ENCODE measurements at places on chromosomes 11 and 22.
A peak's percentile ranks its signal among the peaks of the same experiment; 100 is the strongest.

- no peak for DNase-seq
Observed at GRCh38 chr11:99534812-99535211, 514.1 kb downstream of the CNTN5 start.

GRCh38 chr11:75422248-75423231 is 10.5 kb downstream of the KLHL35 start:
- no peak for DNase-seq

DNA sequence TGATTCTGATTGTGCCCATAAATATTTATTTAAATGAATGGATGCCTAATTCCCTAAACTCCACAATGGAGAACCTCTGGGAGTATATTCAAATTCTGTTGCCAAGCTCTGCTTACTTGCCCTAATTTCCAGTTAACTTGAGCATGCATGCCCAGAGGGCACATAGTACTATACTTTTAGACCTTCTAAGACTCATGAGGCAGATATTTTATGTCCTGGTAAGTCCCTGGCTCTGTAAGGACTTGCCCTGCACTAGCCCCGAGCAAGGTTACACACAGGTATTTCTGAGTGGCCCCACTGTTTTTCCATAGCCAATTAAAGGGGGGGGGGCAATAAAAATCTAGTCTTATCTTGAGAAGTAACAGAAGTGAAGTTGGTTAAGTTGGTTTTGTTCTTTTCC is 21.1 kb upstream of the CAPRIN1 start:
- DNase-seq: no peak

- DNase-seq: no peak
Observed at GRCh38 chr11:14374922-14375830, 16.2 kb upstream of the RRAS2 start.

- no peak for DNase-seq
Observed at GRCh38 chr11:74522776-74523175, 29.3 kb upstream of the LIPT2 start.

GRCh38 chr11:2701898-2702434 is 2.2 kb upstream of the KCNQ1OT1 start:
- no peak for DNase-seq

DNA sequence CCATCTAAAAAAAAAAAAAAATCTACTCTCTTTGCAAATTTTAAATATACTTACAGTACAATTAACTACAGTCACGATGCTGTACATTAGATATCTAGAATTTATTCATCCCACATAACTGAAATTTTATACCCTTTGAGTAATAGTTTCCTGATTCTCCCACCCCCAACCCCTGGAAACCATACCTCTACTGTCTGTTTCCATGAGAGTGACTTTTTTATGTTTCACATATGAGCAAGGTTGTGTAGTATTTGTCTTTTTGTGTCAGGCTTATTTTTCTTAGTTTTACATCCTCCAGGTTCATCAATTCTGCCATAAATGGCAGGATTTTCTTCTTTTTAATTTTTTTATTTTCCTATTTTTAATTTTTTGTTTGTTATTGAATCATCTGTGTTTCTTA is 3.2 kb downstream of the HBB start:
- DNase-seq: no peak

DNA sequence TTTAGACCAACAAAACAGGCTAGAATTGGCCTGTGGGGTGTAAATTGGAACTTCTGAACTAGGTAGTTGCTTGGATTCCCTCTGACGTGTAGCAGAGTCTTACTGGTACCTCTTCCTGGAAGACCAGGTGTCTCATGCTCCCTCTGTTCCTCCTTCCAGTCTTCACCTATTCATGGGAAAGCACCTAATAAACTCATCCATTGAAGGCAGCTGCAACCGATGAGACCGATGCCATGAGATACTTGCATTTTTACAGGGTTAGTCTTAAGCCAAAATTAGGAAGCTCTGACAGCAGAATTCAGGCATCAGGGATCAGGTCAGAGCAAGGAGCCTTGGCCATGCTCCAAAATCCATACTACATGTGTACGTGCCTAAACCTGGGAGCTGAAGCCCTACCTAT is 13.2 kb upstream of the HEPHL1 start:
- DNase-seq: no peak

DNA sequence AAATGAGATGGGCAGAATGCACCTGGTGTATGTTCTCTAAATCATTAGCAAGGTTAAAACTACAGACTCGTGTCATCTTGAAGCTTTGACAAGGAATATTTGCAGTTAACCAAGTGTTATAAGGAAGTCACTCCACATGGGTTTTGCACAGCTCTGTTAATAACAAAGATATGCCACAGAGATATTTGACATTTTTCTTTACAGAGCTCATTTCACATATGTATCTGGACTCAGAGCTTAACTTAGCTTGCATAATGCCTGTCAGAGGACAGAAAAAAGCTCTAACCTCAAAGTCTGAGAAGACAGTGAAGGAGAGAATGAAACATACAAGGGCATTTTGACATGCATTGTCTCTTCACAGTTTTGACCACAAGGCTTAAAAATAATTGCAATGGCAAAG is 105.5 kb downstream of the C11orf87 start:
- peak; percentile 42 for DNase-seq

GRCh38 chr22:28095316-28096095 is 176.4 kb upstream of the PITPNB start:
- DNase-seq: no peak

DNA sequence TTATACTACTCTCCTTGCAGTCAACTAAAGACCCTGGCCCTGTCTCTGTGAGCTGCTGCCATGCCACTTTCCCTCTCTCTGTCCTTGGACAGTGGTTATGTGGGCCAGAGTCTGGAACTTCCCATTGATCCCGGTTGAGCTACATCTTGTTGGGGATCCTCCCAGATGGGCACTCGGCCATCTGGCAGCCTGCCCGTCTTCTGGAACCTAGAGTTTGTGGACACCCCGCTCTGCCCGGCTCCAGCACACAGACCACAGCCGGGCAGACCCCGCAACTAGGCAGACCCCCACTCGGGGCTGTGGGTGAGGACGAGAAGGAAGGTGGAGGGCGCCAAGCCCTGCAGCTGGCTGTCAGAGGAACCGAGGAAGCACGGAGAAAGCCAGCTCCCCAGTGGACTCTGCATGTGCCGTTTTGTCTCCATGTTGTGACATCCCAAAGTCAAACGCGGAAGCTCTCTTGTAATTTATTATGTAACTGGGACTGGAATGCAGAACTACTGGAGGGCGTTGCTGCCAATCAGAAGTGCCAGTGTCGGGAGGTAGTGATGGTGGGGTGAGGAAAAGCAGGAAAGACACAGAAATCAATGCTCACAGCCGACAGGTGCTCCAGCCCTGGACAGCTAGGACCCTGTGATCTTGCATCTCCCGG is 207.7 kb downstream of the CEP164 start:
- DNase-seq: no peak

DNA sequence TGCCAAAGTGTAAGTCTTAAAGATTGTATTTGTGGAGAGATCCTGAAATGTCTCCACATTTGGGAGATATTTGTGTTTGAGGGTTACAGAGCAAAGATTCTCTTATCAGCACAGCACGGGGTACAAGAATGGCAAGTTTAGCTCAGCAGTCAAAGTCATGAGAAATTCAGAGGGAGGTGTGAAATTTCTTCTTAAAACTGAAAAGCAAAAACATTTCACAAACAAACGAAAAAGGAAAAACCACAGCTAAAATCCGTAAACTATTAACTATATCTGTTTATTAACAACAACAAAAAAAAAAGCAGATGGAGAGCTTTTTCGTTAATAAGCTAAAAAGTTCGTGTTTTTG is 40.9 kb upstream of the ETS1 start:
- DNase-seq: no peak

- DNase-seq: no peak
Observed at GRCh38 chr11:76629116-76629852, 41.3 kb downstream of the LRRC32 start.

GRCh38 chr11:102603091-102603490 is 22.0 kb downstream of the MMP20 start:
- DNase-seq: peak; percentile 24

GRCh38 chr22:49324527-49325491 is 502.9 kb downstream of the BRD1 start:
- DNase-seq: peak; percentile 9

GRCh38 chr22:48867891-48868290 is 959.8 kb downstream of the BRD1 start:
- no peak for DNase-seq

- DNase-seq: peak; percentile 97
Observed at GRCh38 chr11:69497221-69497787, 15.8 kb downstream of the LINC01488 start.

DNA sequence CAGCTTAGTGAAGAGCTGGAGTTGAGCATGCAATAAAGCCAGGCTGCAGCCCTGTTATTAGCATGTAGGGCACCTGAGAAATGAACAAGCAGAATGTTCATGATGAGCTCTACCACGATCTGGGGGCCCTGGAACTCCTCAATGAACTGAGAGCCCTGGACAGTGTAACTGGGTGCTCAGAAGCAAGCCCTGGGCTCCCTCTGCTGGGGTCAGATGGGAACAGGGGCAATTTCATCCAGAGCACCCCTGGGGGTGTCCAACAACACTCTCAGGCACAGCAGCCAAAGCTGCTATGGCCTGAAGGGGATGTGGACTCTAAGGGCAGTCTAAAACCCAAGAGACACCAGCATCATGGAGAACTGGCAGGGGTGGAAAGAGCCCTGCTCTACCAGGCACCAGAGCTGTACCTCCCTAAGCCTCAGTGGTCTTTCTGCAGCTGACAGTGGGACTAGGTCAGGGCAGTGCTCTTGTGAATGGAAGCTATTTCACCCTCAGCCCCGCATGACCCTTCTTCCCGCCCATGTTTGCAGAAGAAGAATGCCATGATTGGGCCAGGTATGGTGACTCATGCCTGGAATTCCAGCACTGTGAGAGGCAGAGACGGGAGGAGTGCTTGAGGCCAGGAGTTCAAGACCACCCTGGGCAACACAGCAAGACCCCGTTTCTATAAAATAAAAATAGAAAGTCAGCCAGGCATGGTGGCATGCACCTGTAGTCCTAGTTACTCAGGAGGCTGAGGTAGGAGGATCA is 28.9 kb downstream of the THOC5 start:
- peak; percentile 49 for DNase-seq

DNA sequence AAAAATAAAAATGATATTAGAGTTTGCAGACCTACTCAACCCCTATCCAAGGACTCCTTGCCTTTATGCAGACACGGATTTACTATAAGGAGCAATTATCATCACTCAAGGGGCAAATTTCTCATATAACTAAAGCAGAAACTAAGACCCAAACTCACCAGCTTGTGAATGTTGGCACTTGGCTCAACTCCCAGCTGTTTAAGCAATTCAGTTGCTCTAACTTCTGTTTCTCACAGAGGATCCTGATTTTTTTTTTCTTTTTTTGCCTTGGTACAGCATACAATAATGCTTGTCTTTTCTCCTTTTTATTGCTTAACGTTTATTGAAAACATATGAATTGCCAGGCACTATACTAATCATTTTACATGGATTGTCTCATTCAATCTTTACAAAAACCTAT is 9.6 kb upstream of the CBLIF start:
- DNase-seq: no peak

- no peak for DNase-seq
Observed at GRCh38 chr11:20226933-20227332, 66.7 kb upstream of the DBX1 start.

DNA sequence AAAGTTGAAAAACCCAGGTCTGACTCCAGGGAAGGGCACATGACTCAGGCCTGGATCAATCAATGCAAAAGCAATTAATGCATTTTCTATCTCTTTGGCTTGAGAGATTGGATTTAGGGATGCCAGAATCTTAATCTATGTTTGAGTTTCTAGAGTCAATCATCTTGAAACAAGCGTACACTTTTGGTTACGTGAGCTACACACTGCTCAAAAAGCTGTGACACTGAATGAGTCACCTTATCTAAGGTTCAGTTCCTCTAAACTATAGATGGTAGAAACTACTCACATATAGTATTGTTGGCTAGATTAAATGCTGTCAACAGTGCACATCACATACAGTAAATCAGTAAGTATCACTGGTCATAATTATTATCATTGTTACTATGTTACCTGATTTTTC is 24.2 kb downstream of the MRE11 start:
- DNase-seq: no peak

DNA sequence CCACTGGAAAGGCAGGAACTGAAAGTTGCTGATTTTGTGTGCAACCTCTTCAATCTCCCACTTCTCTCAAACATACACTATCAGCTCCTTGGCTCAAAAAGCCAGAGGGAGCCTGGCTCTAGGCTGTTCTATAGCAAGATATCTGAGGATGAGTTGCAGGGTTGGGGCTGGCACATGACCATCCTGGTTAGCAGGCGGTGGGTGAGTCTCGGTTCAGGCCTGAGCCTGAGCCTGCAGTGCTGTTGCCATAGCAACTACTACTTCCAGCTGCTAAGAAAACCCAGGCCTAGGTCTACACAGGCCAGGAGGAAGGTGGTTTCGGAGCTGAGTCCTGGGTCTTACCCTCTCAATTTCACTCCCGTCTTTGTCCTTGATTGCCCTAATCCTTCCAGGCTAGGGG is 39.0 kb downstream of the CWC15 start:
- DNase-seq: no peak

GRCh38 chr11:118168751-118169150 is 7.7 kb downstream of the SCN2B start:
- no peak for DNase-seq

- peak; percentile 85 for DNase-seq
Observed at GRCh38 chr22:31646186-31647019, 15.6 kb downstream of the PISD start.

- DNase-seq: no peak
Observed at GRCh38 chr11:34067383-34068065, 16.0 kb downstream of the CAPRIN1 start.

- DNase-seq: no peak
Observed at GRCh38 chr22:32687801-32688200, 113.7 kb upstream of the TIMP3 start.

DNA sequence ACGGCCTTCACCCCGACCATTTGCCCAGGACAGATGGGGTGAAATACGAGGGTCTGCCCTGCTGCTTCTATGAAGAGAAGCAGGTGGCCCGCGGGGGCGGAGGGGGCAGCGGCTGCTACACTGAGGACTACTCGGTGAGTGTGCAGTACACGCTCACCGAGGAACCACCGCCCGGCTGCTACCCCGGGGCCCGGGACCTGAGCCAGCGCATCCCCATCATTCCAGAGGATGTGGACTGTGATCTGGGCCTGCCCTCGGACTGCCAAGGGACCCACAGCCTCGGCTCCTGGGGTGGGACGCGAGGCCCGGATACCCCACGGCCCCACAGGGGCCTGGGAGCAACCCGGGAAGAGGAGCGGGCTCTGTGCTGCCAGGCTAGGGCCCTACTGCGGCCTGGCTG is 11.2 kb downstream of the C22orf31 start:
- no peak for DNase-seq

DNA sequence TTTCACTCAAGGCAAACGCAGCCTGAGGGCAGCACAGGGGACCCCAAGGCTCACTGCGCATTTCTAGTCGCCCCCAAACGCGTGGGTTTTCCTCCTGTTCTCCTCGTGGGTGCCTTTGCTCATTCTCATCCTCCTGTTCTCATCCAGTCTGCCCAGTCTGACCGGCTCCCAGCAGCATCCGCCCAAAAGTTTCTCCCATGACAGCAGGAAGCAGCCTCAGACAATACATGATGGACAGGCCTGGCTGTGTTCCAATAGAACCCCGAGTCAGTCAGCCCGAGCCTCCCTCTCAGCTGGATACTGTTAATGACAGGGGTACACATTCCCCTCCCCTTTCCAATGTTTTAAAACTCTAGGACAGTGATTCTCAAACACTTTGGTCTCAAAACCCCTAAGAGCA is 22.5 kb upstream of the KRTAP5-7 start:
- no peak for DNase-seq
